ENCODE measurements at places on chromosomes 3 and 15.
A peak's percentile ranks its signal among the peaks of the same experiment; 100 is the strongest.

DNA sequence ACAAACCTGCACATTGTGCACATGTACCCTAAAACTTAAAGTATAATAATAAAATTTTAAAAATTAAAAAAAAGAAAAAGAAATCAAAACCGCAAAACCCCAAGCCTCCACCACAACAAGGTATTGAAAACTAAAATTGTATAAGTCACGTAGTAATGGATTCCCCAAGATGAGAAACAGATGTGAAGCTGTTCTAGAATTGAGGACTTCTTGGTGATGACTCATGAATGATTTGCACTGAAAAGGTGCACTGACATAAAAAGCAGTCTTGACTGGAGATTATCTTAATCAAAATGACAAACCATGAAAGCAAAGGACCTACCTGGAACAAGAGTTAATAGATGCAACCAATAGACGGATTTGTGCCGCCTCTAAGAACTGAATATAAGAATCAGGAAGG, 225.8 kb downstream of the MYRIP start:
- DNase-seq, result no peak

GRCh38 chr3:187295316-187296034, 3.9 kb upstream of the MASP1 start:
- no peak for DNase-seq

DNA sequence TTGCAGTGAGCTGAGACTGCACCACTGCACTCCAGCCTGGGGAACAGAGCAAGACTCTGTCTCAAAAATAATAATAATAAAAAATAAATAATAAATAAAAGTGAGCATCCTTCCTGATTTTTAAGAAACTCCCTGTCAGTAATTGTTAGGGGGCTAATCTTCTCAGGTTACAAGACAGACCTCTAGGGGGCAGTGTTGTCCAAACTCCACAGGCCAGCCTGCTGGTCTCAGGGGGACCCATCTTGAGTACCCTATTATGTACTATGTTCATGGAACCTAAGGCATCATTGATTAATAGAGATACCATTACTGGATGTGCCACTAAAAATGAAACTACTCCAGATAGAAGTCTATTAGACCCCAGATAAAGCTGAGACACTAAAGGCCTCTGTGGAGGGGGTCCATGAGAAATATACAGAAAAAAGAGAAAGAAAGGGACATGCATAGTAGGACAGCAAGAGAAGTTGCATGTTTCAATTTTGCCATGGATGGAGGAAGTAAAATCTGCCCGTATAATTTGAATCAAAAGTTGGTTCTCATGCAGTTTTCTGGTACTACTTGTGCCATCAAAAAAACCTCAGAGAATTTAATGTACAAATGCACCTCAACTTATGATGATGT, 85.5 kb upstream of the CDV3 start:
- DNase-seq, result no peak

DNA sequence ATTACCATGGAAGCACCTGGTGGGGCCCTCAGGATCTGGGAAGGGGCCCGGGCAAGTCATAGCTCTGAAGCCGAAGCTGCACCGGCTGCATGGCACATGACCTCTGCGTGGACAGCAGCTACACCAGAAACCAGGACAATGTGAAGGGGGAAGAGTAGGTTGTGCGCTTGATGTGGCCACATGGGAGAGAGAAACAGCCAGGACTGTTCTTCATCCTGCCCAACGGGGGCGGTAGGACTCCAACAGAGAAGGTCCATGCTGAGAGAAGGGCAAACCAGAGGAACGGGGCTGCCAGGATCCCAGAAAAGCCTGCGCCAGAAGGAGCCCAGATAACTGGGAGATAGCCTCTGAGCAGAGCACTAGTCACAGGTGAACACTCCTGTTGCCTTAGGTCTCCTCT, 54.9 kb upstream of the PRR20G start:
- no peak for DNase-seq

- DNase-seq, result no peak
Measured at GRCh38 chr3:61449327-61450040, 111.9 kb upstream of the PTPRG start.

DNA sequence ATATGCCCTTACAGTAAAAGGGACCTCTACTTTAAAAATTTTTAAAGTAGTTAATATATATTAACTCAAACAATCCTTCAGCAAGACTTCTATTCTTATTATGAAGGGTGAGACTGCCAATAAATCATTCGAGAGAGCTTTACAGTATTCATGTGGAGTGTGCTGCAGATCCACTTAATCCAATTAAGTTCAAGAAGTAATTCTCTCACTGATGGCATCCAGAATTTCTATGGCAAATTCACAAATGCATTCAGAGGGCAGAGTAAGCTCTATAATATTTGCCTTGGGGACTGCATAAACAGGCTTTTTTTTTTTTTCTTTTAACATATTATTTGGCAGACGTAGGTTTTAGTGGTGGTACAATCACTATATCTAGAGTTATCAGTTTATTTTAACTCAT, 692.0 kb downstream of the NLGN1 start:
- peak; percentile 14 for DNase-seq

DNA sequence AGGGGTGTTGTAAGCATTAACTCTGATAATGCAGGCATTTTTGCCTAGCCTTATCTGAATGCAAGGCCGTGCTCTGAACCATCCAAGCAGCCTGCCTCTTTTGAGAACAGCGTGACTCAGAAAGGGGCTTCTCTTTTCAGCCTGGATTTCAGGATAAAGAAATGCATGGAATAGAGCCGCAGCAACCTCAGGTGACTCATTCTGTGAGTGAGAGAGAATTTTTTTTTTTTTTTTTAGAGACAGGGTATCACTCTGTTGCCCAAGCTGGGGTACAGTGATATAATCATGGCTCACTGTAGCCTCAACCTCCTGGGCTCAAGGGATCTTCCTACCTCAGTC, 20.6 kb upstream of the PDE8A start:
- no peak for DNase-seq

DNA sequence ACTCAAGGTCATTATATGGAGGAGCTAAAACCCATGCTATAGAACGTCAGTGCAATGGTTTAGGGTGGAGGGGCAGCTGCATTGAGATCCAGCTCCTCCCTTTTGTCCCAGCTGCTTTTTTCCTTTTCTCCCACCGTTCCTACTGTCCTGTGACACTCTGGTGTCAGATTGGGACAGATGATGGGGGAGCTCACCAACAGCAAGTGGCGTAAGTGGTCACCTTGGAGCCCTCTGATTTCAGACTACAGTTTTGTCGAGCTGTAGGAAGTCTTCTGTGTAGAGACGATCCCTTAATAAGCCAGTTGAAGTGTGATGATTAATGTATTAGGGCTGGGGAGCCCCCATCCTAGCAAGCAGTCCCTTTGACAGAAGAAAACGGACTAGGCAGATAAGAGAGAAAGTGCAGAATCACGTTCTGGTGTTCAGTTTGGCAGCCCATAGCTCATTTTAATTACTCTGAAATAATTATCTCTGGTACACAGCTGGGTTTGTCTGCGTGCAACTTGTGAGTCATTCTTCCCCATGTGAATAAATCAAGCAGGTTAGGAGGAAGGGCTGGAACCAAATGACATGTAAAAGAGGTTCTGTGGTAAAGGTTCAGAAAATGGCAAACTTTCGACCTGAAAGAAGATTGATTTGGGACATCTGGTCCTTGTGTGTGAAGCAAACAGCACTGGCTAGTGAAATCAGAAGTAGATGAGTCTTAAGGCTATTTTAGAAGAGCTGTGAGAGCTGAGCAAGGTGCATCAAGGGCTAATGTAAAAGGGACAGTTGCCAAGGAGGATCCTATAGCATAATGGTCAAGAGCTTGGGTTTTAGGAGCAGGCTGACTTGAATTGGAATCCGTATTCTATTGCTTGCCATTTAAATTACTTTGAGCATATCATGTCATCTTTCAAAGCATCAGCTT, 241.4 kb downstream of the EDEM1 start:
- no peak for DNase-seq

DNA sequence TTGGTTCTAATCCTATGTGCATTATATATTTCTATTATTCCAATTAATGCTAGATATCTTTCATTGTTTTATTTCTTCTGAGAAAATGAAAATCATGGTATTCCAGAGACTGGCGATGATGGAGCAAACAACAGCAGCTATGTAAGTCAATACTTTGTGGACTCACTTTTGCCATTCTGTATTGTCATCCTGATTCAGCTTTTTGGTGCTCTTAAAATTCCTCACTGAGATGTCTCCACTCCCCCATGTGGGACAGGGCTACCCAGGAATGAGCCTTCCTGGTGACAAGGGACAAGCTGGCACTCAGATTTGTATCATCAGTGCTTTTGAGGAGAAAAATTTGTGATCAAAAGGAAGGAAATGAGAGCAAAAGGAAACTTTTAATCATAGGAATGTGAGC, 56.7 kb upstream of the XCR1 start:
- DNase-seq, result no peak

DNA sequence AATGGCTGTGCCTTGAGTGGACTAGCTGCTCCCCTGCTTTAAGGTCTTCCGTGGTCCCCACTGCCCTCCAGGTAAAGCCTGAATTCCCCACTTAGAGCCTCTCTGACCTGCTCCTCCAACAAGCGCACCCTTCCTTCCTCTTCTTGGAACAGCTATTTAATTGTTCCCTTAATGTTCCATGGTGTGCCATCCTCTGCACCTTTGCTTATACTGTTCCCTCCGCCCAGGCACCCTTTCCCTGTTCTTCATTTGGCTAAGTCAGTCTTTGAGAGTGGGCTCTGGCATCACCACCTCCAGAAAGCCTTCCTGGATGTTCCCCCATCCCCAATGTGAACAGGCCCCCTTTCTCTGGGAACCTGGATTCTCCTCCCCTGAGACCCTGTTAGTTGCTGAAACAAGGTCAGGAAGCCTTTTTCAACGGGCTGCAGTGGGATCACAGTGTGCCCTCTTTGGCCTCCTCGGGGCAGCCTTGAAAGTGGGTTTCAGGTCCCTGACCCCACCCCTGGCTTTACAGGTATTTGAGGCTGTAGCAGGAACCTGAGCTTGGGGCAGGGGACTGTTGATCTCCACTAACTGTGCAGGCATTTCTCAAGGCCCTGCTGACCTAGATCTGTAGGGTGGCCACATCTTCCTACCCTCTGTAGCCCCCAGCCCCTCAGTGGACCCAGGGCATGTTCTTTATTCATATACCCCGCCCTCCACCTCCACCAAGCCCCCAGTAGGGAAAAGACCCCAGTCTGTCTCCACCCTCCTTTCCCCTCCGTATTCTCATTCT, 5.0 kb downstream of the ISLR start:
- no peak for DNase-seq
